ENCODE measurements at places on chromosomes 7 and 10. TPM values are rescaled to one million over a fixed set of nuclear protein-coding genes. Genes with fewer than 3 reads are reported as not detected.

Gene HKDC1
- total RNA-seq = under 0.01 TPM

Gene CPA2
- total RNA-seq = not detected

Gene SPDYE11
- under 0.01 TPM for total RNA-seq

Gene PNLIPRP3
- total RNA-seq = 0.17 TPM

Gene MYPN
- total RNA-seq = 0.33 TPM

Gene CFAP69
- total RNA-seq = 5.5 TPM

Gene LRRC17
- total RNA-seq = 82.2 TPM
